ENCODE measurements at places on chromosomes 5 and 9.

DNA sequence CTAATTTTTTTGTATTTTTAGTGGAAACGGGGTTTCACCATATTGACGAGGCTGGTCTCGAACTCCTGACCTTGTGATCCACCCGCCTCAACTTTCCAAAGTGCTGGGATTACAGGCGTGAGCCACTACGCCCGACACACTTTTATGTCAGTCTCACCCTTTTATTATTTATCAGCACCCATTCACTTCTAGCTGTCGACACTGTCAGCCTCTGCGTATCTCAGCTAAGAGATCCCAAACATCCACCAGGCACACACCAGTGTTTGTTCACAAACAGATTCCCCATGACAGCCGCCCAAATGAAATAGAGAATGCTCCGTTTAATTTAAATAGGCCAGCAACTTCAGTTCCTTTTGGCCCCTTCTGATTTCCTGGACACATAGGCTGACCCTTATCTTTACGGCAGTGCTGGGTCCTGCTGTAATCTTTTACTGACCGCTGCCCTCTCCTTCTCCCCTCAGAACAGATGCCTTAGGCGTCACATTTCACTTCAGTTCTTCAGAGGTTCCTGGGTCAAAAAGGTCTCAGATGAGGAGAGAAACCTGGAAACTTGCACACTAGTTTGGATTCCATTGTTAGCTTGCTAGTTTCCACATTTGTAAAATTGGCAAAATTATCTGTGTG is 43.1 kb upstream of the CKMT2 start:
- DNase-seq: no peak

DNA sequence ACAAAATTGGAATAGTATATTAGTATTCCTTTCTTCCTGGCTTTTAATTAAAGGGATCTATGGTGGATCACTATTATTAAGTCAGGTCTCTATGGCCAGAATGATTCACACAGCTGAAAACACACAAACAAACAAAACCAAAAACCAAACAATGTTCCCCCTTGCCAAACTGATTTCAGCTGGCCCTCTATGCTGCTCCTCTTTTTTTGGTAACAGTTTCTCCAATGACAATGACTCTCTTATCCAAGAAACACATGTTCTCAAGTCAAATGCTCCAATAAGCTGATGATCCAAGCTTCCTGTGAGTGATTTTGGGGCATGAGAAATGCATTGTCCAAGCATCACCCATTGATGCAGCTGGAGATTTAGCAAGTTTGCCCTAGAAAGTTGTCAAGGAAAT is 193.4 kb upstream of the TUT7 start:
- no peak for DNase-seq

DNA sequence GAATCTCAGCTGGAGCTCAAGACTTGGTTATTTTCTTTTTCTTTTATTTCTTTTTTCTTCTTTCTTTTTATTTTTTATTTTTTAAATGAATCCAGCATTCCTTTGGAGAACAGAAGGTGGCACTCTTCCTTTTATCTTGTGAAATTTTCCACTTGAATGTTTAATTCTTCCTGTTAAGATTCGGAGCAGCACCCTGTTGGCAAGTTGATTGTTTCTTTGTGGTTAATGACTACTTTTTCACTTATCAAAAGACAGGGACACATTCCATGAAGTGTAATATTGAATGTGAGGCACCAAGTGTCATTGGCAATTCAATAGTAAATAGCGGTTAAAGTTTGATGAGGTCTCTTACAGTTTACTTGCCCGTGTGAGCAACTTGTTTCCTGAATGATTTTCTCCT is 240.5 kb upstream of the CHD1 start:
- DNase-seq: no peak

- no peak for DNase-seq
These were observed 113.0 kb downstream of the VPS13A start for GRCh38 chr9:77290373-77290772.

DNA sequence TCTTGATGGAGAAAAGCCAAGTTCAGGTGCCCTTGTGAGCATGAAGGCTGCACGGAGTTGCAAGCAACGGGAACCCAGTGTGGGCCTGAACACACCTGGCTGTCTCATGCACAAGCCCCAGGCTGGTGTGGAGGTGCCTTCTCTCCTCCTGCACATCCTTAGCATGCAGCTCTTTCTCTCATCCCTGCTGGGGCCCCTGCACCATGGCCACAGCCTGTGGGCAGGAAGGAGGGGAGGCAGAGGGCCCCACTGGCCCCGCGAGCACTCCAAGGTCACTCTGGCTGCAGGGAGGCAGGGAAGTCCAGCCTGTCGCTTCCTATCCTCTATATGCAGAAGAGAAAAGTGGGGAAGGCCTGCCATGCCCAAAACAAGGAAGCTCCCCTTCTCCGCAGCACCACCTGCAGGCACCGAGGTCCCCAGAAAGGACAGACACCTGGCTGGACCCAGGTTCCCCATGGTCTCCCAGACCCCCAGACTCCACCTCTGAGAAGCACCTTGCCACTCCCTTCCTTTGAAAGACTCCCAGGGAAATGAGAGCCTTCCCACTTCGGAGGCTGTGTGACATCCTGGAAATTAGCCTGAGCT is 18.6 kb downstream of the STKLD1 start:
- DNase-seq: no peak

DNA sequence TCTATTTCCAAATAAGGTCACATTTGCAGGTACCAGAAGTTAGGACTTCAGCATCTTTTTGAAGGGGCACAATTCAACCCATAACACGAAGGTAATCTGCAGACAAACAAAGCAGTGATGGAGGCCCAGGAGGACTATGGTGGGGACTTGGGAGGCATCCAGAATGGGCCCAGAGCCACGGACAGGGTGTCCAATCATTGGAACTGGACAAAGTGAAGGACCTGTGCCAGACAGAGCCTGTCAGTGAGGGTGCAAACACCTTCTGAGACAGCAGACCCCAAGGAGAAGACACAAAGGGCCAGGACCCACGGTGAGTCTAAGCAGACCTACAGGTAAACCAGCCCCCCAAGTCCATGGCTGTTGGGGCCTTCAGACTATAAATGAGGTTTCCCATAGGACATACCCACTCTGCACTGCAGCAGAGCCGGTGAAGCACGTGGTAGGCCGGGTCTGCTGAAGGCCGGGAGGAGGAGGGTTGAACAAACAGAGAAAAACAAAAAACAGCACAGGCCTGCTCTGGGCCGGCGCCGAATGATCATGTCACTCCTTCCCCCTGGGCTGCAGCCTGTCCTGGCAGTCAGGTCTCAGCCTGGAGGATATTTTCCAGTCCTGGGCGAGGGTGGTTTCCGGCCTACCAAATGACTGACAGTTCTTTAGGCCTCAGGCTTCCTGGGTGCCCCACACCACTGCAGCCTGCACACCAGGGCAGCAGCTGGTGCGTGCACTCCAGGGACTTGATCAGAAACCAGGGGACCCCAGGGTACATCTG is 84.4 kb downstream of the COL23A1 start:
- no peak for DNase-seq

GRCh38 chr5:173542964-173543363 is 73.5 kb downstream of the BOD1 start:
- no peak for DNase-seq

GRCh38 chr9:114896344-114896743 is 34.0 kb downstream of the TNFSF8 start:
- no peak for DNase-seq

DNA sequence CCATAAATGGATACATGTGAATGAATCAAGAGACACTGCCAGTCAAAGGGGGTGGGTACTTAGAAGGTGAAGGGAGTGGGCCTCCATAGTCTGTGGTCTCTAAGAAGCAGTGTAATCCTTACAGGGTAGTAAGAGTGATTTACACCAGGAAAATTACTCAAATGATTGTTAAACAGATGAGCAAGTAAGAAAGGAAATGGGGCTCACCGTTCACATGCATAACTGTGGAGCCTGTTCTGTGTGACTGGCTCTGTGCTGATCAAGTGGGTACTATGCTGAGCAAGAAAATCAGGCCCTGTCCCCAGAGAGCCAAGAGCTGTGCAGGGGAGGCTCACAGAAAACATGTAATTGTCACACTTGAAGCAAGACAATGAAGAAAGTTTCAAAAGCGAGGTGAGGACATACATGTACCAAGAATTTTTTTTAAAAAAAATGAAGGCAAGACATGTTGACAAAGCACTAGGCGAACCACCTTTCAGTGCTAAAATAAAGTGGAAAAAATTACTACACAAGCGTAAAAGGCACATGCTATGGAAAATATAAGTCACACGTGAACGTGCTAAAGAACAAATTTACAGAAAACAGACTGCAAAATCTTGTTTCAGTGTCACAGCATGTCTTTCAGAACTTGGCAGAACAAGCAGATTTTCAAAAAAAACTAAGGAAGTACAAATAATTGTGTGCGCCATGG is 2.5 kb downstream of the BTNL8 start:
- DNase-seq: no peak

DNA sequence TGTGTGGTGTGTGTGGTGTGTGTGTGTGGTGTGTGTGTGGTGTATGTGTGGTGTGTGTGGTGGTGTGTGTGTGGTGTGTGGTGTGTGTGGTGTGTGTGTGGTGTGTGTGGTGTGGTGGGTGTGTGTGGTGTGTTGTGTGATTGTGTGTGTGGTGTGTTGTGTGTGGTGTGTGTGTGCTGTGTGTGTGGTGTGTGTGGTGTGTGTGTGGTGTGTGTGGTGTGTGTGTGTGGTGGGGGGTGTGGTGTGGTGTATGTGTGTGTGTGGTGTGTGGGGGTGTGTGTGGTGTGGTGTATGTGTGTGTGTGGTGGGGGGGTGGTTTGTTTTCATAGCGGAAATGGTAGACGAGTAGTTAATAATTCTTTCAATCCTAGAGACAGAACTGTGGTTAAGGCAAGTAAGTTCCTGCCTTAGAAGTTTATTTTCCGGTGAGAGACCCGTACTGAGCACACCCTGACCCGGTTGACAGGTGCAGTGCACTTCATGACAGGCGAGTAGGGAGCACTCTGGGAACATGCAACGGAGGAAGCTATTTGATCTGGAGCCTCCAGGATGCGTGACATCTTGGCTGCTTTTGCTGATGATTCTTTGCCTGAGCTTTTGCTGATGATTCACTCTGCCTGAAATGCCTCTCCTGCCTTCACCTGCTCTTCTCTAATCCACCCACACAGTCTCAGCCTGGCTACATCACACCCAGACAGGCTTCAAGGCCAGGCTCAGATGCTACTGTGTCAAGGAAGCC is 21.7 kb upstream of the FAT2 start:
- peak; percentile 69 for DNase-seq

DNA sequence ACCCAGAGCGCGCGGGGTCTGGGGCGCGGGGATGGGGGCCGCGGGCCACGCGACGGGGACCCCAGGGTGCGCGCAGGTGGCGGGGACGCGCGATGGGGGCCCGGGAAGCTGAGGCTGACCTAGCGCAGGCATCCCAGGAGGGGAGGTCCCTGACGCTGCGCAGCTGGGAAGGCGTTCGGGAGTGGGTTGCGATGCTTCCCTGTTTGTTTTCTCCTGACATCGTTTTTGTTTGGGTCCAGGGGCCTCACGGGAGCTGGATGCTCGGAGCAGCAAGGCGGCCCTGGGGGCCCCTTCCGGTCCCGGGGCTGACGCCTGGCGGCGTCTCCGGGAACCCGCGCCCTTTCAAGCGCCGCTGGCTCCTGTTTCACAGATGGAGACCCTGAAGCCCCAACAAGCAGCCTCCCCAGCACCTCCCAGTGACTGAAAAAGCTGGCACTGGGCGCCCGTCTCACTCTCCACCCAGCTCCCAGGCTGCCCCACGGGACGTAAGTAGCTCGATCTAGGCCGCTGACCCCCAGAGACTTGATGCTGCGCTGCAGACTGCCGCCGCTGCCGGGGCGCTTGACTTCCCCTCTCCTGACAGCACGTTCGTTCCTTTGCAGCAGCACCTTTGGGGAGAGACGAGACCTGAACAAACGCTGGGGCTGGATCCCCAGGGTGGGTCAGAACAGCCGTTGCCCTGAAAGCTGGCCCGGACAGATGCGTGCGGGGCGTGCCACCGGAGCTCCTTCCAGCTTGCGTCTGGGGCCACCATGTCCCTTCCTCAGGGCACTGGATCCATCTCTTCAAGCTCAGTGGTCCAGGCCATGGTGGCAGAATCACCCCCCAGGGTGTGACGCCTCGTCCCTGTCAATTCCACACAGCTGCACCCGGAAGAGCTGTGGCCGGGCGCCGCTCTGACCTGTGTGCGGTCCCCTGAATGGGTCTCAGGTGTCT is 593 bp downstream of the BRD3OS start:
- DNase-seq: peak; percentile 68

DNA sequence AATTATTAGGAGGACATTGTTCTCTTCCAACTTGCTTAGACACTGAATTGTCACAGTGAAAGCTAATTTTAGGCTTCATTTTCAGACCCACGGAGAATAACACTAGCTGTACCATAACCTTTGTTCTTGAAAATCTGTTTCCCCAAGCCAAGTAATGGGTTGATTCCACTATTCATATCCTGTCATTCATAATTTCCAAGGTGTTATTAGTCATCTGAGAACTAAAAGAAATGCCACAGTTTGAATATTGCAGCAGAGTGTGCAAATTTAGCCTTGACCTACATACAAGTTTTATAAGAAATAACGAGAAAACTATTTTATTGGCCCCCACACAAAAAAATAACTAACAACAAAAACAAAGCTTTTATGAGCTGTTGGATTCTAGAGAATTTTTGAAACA is 148.5 kb upstream of the TYRP1 start:
- DNase-seq: no peak

GRCh38 chr9:136847826-136848392 is 1.3 kb upstream of the PHPT1 start:
- peak; percentile 92 for DNase-seq

DNA sequence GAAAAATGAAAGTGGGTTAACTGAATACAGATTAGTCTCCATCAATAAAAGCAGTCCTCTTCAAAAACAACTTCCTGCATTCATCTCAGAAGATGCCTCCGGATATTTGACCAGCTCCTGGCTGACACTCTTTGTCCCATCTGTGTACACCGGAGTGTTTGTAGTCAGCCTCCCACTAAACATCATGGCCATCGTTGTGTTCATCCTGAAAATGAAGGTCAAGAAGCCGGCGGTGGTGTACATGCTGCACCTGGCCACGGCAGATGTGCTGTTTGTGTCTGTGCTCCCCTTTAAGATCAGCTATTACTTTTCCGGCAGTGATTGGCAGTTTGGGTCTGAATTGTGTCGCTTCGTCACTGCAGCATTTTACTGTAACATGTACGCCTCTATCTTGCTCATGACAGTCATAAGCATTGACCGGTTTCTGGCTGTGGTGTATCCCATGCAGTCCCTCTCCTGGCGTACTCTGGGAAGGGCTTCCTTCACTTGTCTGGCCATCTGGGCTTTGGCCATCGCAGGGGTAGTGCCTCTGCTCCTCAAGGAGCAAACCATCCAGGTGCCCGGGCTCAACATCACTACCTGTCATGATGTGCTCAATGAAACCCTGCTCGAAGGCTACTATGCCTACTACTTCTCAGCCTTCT is 16.6 kb downstream of the F2R start:
- DNase-seq: no peak

- no peak for DNase-seq
These were observed 270.2 kb upstream of the KLF4 start for GRCh38 chr9:107759823-107760166.

All from stimulated activated CD4-positive, alpha-beta T cell treated with anti-CD3 and anti-CD28 coated beads, Interleukin-15, amount 100 ng/mL, for 24 hours (primary cell).